ENCODE measurements at places on chromosomes 5 and 9. TPM values are rescaled to one million over a fixed set of nuclear protein-coding genes. Genes with fewer than 3 reads are reported as not detected.

GRCh38 chr9:132717326-132717945 is 47.2 kb downstream of the GTF3C4 start:
- DNase-seq, result no peak

DNA sequence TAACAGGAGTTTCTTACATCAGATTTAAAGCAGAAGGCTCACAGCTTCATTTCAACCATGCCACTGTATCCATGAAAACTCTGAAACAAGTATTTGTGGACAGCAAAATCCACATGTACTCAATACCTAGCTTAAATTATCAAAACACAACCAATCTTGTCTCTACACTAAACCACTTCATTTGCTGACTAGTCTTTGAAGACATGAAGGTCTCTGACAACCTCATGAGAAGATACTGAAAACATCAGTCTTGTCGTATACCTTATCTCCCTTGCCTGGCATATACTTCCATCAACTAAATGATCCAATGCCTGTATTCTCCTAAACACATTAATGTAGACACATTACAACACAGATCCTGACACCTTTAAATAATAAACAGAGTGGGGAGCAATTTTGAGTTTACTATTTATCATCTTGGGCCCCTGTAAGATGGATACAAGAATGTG is 2.9 kb downstream of the RPS23 start:
- no peak for DNase-seq

DMRT3 gene
- not detected for polyA plus RNA-seq

TPRN gene
- 10.1 TPM for polyA plus RNA-seq

GRCh38 chr9:127927988-127928675 is 2.4 kb downstream of the PIP5KL1 start:
- DNase-seq, result no peak

GRCh38 chr9:132404228-132404881 is 2.3 kb downstream of the TTF1 start:
- DNase-seq, result no peak

- DNase-seq, result no peak
These were observed 6.6 kb upstream of the GNE start for GRCh38 chr9:36264896-36265295.

DNA sequence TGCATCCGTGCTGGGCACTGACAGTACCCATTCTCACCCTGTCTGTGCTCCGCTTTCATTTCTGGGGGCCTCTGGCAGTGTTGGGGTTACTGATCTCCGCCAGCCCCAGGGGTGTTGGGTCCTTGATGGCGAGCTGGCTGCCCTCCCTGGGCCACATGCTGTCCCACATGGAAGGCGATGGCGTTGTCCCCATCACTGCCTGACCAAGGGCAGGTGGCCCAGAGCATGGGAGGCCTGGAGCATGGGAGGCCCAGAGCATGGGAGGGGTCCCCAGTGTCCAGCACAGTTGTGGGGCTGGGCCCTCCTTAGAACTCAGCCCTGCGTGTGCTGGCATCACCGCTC is 50.9 kb downstream of the RXRA start:
- no peak for DNase-seq

DNA sequence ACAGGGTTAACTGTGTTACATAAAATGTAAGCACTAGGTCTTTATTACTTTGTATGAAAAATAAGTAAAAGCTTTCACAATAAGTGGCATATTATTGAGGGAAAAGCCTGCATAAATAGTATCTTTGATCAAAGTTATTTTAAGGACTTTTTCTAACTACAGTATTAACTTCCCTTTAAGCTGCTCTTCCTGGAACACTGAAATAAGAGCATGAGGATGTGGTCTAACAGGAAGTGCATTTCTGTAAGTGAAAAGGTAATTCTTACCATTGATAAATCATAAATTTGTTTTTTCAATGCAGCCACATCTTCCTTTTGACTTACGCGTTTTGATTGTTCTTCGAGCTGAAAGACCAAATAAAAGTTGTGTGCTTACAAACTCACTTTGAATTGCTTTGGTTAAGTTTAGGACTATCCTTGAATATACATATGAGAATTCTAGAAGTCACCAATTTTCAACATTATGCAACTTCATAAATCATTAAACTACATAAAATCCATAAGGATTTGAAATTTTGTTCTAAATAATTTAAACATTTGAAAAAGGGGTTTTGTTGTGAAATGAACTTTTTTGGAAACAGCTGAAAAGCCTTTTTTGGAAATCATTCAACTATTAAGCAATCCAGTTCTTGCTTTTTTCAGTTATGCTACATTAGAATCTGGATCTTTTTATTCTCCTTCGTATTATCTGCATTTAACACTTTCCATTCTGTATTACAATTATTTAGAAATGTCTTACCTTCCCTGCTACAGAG is 50.6 kb downstream of the RASEF start:
- DNase-seq, result no peak

DNA sequence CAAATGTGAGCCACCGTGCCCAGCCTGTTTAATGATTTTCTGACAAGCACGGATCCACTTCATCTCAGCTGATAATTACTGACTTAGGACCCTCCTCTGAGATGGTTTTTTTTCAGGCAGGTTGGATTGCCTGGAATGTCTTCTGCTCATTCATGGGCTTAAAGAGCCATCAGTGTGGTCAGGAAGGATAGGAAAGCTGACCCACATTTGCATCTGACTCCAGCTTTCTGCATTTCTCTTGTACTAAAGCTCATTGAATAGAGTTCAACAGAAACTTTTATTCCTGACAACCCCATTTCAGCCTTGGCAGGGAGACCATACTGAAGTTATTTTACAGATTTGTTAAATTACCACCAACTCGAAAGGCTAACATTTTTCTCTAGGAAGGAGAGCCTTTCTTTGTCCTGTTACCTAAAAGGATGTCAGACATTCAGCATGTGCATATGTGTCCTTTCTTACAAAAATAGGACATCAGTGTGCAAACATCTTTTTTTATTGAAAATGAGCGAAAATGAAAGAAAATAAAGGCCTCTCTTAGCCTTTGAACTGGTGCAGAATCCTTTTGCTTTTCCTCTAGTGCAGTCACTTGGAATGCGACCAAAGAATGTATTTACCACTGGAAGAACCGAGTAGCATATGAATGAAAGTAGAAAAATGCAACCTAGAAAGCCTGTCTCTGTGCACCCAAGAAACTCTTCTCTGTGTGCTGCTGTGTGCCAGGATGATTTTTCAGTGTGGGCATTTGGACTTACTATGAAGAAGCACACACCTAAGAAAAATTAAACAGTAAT is 26.6 kb downstream of the ADCY2 start:
- no peak for DNase-seq

- no peak for DNase-seq
These were observed 17.3 kb downstream of the ADRB2 start for GRCh38 chr5:148843510-148844318.

All from HepG2 (cell line).